ENCODE measurements at places on chromosomes 6 and 20. TPM values are rescaled to one million over a fixed set of nuclear protein-coding genes. Genes with fewer than 3 reads are reported as not detected.

The TSBP1 gene
- total RNA-seq: 18.4 TPM

The MAD2L1BP gene
- 42.4 TPM for total RNA-seq

The HSPA12B gene
- total RNA-seq: 11.1 TPM

The TXLNB gene
- 4.1 TPM for total RNA-seq

The SALL4 gene
- 27.8 TPM for total RNA-seq

The OOEP gene
- total RNA-seq: 14.1 TPM

The ANKRD66 gene
- total RNA-seq: not detected

The ADGB gene
- total RNA-seq: 23.8 TPM

The GNAS gene
- total RNA-seq: 885 TPM

- H3K4me1 ChIP-seq: no peaks in the 10 kb centered on the region
- H3K4me3 ChIP-seq: no peak overlapping the region
- DNase-seq: no peak
- no peak overlapping the region for H3K27ac ChIP-seq
- H3K36me3 ChIP-seq: no peaks in the 10 kb centered on the region
Observed at GRCh38 chr6:157281570-157281969, 41.7 kb downstream of the TMEM242 start.

DNA sequence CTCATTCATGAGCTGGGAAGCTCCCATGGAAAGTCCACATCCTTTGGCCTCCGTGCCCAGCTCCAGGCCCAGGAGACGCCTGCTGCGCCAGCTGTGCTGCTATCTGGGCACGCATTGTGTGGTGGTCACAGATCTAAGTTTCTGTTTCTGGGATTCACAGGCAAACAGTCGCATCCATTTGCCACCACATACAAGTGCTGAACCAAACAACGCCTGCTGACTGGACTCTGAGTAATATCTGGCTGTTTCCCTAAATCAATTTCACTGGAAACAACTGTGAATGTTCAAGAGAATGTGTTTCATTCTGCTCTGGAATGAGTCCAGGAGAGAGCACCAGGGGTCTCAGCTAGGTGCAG lies 45.5 kb downstream of the IRF4 start:
- DNase-seq: no peak
- no peak overlapping the region for H3K27ac ChIP-seq
- H3K36me3 ChIP-seq: no peaks in the 10 kb centered on the region

GRCh38 chr6:144758602-144759001 lies 473.5 kb downstream of the UTRN start:
- no peak overlapping the region for H3K27ac ChIP-seq
- H3K4me1 ChIP-seq: no peaks in the 10 kb centered on the region
- no peaks in the 10 kb centered on the region for H3K36me3 ChIP-seq
- DNase-seq: no peak
- H3K27me3 ChIP-seq: no peaks in the 10 kb centered on the region

- H3K4me3 ChIP-seq: no peak overlapping the region
- no peak for DNase-seq
- H3K27ac ChIP-seq: no peak overlapping the region
Observed at GRCh38 chr6:67889682-67889995, 745.4 kb upstream of the ADGRB3 start.

DNA sequence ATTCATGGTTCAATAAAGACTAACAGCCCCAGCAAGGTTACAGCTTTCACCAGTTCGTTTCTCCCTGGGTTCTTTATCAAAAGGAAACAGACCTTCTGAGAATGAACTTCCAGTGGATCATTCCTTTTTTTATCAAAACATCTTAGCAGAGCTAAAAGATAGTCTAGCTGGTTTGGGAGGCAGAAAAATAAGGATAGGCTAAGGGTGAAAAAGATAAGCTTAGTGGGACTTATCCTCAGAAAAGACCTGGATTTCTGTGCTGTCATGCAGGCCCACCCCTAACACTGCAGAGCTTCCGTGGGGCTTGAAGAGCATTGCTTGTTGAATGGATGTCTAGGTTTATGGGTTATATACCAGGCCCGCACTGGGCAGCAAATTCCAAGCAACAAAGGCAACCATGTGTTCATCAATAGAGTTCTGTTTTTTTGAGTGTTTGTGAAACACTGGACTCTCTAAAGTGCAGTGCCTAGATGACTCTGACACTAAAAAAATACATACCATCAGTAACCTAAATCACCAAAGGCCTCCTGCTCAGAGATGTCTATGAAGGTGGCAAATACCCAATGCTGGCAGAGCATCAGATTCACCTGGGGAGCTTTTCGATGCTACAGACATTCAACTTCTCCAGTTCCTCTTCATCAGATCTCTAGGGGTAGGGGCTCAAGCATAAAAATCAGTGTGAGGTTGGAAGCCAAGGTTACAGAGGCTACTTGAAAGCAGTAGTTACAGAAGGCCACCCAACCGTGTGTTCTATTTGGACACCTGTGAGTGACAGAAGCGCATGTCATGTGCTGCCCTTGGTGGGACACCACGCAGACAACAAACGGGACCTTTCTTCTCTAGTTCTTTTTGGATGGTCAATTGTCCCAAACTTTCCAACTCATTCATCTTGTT lies 53.0 kb downstream of the TNFAIP3 start:
- no peak overlapping the region for H3K4me3 ChIP-seq
- H3K36me3 ChIP-seq: no peaks in the 10 kb centered on the region
- no peak overlapping the region for H3K27ac ChIP-seq
- no peaks in the 10 kb centered on the region for H3K4me1 ChIP-seq
- no peak for DNase-seq
- no peaks in the 10 kb centered on the region for H3K27me3 ChIP-seq

GRCh38 chr6:31575952-31576685 lies 754 bp downstream of the TNF start:
- no peaks in the 10 kb centered on the region for H3K4me1 ChIP-seq
- DNase-seq: no peak
- H3K4me3 ChIP-seq: no peak overlapping the region
- no peaks in the 10 kb centered on the region for H3K36me3 ChIP-seq
- H3K27ac ChIP-seq: no peak overlapping the region
- H3K27me3 ChIP-seq: no peaks in the 10 kb centered on the region

DNA sequence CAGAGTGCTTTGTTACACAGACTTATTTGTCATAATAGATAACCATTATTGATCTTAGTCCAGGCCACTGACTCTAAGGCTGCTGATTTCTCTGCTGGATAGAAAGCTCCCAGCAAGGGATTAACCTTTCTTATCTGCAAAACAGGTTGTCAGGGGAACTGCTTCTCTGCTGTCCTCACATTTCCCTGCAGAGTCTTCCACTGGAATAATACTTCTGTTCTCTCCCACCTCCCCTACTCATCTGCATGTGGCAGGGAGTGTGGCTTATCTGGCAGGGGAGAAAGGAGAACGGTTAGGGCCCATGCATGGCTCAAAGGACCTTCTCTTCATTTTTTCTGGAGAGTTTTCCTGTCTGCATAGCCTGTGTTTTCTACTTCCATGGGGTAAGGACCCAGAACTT lies 86.2 kb downstream of the LAMP5 start:
- H3K27ac ChIP-seq: no peak overlapping the region
- no peaks in the 10 kb centered on the region for H3K36me3 ChIP-seq
- no peak overlapping the region for H3K4me3 ChIP-seq
- no peaks in the 10 kb centered on the region for H3K27me3 ChIP-seq
- H3K4me1 ChIP-seq: no peaks in the 10 kb centered on the region

GRCh38 chr6:47679322-47679906 lies 19.0 kb upstream of the ADGRF4 start:
- no peaks in the 10 kb centered on the region for H3K4me1 ChIP-seq
- H3K27ac ChIP-seq: no peak overlapping the region
- no peak for DNase-seq
- H3K27me3 ChIP-seq: no peaks in the 10 kb centered on the region
- H3K36me3 ChIP-seq: no peaks in the 10 kb centered on the region

DNA sequence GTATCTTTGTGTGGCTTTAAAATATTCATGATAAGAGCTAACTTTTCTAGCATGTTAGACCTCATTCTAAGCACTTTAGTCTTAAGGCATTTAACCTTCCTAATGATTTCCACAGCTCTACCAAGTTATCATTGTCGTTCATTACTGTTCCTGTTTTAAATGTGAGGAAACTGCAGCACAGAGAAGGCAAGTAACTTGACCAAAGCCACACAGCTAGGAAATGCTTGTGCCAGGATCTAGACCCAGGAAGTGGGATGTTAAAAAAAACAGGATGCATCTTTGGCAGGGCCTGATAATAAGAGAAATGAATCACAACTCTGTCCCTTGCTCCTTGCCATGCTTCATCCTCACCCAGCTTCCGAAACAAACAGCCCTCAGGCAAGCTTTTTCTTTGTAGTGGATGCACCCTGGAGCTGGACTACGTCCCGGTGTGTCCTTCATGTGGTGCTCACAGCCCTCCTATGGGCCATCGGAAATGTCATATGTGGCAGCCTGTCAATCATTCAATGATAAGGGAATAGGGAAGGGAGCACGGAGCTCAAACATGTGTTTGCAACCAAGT lies 196.9 kb upstream of the RREB1 start:
- DNase-seq: no peak
- no peak overlapping the region for H3K27ac ChIP-seq
- H3K27me3 ChIP-seq: no peaks in the 10 kb centered on the region
- peaks cover 6% of the 10 kb centered on the region for H3K4me1 ChIP-seq

DNA sequence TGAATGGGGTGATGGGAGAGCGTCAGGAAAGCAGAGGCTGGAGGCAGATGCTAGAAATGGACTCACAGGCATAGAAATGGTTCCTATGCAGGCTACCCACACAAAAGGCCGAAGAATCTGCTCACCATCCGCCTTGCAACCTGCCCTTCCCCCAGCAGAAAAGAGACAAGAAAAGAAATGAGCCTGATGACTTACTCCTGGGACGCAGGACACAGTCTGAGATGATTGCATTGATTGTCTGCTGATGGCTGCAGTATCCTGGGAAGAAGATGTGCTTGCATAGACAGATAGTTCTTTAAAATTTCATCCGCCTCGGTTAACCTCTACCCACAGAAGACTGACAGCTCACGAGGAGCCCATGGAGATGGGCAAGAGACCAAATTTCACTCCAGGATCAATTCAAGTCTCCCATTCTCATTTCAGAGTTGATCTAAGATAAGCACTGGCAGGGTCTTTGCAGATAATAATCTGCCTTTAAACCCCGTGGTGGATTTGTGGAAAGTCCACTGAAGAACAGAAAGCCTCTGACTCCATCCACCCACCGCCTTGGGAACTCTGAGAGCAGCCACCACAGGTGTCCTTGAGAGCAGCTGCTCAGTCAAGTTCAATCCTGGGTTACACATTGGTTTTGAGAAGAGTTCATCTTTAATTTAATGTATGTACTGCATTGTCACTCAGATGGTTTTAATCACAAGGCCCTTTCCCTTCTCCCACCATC lies 7.2 kb downstream of the AGPAT4 start:
- H3K36me3 ChIP-seq: no peaks in the 10 kb centered on the region
- no peak overlapping the region for H3K4me3 ChIP-seq
- H3K4me1 ChIP-seq: no peaks in the 10 kb centered on the region
- no peaks in the 10 kb centered on the region for H3K27me3 ChIP-seq
- no peak for DNase-seq

DNA sequence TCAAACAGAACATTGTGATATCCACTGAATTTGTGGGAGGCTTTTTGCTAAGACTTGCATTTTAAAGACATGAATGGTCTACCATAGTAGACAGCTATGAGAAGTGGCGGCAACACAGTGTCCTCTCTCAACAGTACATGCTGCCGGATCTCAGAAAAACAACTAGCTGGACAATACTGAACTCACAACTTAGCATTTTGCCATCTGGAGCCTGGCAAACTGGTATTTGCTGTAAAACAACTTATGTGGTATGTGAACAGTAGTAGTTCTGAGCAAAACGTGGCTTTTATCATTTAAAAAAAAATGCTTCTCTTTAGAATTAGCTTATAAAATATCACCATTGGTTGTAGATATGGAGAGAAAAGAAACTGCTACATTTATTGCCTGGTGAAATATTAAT lies 3.3 kb upstream of the PXDC1 start:
- peaks cover 1% of the 10 kb centered on the region for H3K4me1 ChIP-seq
- no peak for DNase-seq
- no peak overlapping the region for H3K4me3 ChIP-seq
- H3K27me3 ChIP-seq: no peaks in the 10 kb centered on the region

DNA sequence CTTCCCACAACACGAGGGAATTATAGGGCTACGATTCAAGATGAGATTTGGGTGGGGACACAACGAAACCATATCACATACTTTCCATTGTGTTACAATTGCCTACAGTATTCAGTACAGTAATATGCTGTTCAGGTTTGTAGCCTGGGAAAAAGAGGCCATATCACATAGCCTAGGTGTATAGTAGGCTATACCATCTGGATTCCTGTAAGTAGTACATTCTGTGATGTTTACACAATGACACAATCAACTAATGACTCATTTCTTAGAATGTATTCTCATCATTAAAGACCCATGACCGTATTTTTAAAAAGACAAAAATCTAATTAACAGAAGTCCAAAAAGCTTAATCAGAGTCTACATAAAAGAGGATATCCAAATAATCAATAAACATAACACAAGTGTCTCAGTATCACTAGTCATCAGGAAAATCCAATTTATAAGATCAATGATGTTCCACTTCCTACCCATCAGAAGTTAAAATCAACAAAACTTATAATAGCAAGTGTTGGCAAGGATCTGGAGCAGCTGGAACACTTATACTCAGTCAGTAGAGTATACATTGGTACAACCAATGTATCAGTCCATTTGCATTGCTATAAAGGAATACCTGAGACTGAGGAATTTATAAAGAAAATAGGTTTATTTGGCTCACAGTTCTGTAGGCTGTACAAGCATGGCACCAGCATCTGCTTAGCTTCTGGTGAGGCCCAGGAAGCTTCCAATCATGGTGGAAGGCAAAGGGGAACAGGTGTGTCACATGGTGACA lies 215.9 kb downstream of the CLVS2 start:
- no peaks in the 10 kb centered on the region for H3K36me3 ChIP-seq
- H3K4me3 ChIP-seq: no peak overlapping the region
- H3K27me3 ChIP-seq: no peaks in the 10 kb centered on the region
- H3K4me1 ChIP-seq: no peaks in the 10 kb centered on the region

- H3K4me3 ChIP-seq: no peak overlapping the region
- H3K36me3 ChIP-seq: no peaks in the 10 kb centered on the region
- no peak overlapping the region for H3K27ac ChIP-seq
- DNase-seq: no peak
Observed at GRCh38 chr6:52328729-52329128, 33.2 kb upstream of the PAQR8 start.

DNA sequence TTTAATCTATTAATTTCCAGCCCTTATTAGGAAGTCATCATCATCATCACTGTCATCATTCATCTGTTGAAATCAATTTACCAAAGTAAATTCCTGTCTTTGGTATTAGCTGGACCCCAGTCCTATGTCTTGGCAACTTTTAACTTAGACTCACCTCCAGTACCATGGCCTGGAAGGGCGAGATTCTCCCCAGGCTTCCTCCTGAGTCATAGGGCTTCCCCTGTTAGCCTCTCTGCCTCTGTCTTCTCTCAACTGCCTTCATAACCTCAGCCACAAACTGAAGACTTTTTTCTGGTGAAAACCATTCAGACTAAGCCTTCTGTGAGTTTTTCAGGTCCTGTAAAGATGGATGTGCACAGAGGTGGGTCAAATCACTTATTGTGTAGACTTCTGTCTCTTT lies 95.0 kb downstream of the NKAIN2 start:
- no peak overlapping the region for H3K4me3 ChIP-seq
- no peaks in the 10 kb centered on the region for H3K36me3 ChIP-seq
- H3K4me1 ChIP-seq: no peaks in the 10 kb centered on the region
- H3K27me3 ChIP-seq: no peaks in the 10 kb centered on the region

- H3K27me3 ChIP-seq: no peaks in the 10 kb centered on the region
- H3K4me1 ChIP-seq: no peaks in the 10 kb centered on the region
- no peaks in the 10 kb centered on the region for H3K36me3 ChIP-seq
- H3K4me3 ChIP-seq: no peak overlapping the region
- no peak for DNase-seq
Observed at GRCh38 chr20:60066438-60066823, 108.2 kb downstream of the CDH26 start.

- peaks cover 39% of the 10 kb centered on the region for H3K4me1 ChIP-seq
- H3K36me3 ChIP-seq: no peaks in the 10 kb centered on the region
- no peak overlapping the region for H3K4me3 ChIP-seq
- no peak overlapping the region for H3K27ac ChIP-seq
- DNase-seq: no peak
- H3K27me3 ChIP-seq: no peaks in the 10 kb centered on the region
Observed at GRCh38 chr20:34022151-34022838, 28.6 kb downstream of the RALY start.
